ENCODE measurements at places on chromosomes 4 and X.

DNA sequence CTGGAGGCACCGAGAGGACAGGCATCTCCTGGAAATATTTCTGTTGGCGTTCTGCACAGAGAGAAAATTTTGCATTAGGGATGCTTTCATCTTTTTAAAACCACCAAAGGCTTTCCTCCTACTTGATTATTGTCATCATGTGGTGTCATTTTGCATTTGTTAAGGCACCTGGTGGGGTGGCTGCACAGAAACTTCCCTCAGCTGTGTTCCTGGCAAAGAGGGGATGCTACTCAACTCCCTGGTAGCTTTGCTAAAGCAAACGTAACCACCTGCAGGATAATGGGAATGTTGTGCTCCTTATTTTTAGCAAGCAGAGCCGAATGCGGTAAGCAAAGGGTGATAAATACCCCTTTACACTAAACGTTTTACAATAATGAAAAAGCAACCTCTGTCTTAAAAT lies 229.8 kb downstream of the STIM2 start:
- DNase-seq: no peak

DNA sequence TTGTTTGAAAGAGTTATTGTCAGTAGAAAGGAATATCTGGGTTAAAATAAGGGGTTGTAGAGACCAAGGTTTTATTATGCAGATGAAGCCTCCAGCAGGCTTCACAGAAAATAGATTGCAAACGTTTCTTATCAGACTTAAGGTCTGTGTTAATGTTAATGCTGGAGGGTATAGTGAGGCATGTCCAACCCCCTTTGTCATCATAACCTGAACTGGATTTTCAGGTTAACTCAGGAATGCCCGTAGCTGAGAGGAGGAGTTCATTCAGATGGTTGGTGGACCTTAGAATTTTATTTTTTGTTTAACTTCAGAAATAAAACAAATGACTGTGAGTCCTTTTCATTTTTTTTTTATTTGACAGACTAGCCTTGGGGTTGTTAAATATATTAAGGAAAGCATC lies 354.1 kb downstream of the GPM6A start:
- no peak for DNase-seq

- DNase-seq: no peak
These were observed 128.8 kb downstream of the SORBS2 start for GRCh38 chr4:185683222-185683621.

DNA sequence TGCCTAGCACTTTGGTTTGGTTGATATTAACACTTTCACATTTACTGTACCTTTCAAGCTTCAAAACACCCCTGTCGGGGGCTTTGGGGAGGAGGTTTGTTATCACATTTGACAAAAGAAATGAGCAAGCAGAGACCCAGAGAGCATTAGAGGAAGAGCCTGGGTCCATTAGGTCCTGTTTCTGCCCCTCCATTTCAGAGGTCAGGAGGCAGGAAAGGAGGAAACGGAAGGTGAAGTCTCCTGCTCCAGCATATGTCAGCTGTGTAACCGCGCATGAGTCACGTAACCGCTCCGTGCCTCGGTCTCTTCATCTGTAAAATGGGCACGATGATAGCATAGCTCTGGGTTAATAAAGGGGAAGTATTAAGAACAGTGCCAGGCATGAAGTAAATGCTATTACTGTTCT lies 201.9 kb upstream of the BCOR start:
- DNase-seq: no peak

- DNase-seq: no peak
These were observed 70.7 kb upstream of the HPGD start for GRCh38 chr4:174592985-174593335.

DNA sequence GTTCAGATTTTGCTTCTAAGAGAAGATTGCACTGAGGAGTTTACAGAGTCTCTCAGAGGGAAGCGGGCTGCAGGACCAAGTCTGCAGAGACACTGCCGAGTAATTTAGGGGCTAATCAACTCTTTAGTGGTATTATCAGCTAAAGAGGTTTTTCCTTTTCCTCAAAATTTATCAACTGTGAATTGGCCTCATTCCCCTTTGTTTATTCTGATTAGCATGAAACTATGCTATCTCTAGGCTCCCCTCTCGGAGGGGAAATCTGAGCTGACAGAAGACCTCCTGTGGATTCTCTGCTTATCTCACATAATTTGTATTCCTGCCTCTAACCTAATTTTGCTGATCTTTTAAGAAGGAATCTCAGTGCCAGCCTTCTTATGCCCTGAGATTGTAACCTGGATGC lies 201.0 kb downstream of the DCTD start:
- DNase-seq: no peak

GRCh38 chr4:183132081-183132480 lies 33.0 kb downstream of the WWC2 start:
- DNase-seq: no peak

- DNase-seq: no peak
These were observed 287.0 kb downstream of the ARHGAP24 start for GRCh38 chr4:85761803-85762528.

DNA sequence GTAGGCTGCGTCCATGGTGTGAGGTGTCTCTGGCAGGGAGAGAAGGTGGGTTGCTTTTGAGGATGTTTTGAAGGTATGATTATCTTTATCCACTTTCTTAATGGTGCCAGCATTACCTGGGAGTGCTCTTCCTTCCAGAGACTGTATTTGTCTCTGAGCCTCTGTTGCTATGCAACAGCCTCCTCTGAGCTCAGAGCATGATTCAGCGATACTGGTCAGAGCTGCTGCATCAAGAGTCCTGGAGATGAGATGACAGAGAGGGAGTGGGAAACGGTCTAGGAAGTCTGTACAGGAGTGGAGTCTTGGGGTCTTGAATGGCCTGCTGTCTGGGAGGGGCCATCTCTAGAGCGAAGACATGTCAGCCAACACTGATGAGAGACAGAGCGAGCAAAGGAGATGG lies 104.4 kb upstream of the RAB40AL start:
- DNase-seq: no peak

- DNase-seq: no peak
These were observed 92.2 kb downstream of the DCTD start for GRCh38 chr4:182825003-182825402.

DNA sequence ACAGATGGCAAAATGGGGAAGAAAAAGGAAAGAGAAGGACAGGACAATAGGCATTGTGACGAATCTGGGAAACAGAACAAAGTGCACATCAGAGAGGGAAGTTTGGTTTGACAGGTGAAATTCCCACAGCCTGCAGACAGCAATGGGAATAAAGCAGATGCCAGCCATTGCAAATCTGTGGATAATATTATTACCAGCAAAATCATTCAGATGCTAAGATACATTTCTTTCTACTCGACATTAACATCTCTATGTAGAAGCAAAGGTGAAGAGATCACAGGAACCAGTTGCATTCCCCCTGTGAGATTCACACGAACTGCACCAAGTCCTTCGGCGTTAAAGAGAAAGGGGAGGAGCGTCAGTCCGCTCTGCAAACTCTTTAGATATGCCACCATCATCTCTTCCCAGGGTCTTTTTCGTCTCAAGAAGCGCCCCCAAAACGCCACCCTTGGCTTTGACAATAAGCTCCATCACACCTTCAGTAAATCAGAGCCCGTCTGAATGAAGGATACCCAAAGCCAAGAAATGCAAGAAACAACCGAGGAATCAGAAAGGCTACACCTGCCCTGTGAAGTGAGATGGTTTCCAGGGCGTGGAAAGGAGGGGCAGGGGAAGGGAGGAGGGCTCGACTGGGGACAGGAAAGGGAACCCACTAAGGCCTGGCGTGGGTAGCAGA lies 1.9 kb downstream of the NEUROG2 start:
- no peak for DNase-seq

DNA sequence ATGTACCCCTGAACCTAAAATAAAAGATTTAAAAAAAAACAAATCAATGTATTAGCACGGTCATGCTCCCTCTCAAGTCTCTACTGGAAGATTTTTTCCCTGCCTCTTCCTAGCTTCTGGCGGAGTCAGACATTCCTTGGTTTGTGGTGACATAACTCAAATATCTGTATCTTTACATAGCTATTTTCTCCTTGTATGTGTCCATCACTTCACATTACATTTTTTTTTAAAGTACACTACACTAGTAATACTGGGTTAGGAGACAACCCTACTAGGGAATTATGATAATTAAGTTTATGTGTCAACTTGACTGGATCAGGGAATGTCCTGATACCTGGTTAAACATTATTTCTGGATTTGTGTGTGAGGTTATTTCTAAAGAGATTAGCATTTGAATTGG lies 1197.9 kb downstream of the TECRL start:
- no peak for DNase-seq

GRCh38 chr4:44670506-44671199 lies 7.6 kb upstream of the GUF1 start:
- no peak for DNase-seq

DNA sequence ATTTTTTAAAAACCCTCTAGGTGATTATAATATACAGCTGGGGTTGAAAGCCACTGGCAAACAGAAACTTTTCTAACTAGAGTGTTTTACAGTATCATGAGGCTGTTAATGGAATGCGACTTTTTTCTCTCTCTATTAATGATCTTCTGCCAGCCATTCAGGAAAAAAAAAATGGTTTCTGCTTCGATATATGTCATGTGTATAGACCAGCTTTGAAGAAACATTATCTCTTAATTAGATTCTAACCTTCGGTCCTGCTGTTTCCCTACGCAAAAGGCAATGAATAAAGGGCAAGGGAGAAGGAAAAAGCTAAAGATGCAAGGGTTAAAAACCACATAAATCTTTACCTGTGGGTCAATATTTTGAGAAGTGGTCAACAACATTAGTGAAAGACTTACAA lies 1662.1 kb upstream of the TENM3 start:
- DNase-seq: no peak

GRCh38 chrX:50002067-50002714 lies 79.8 kb downstream of the CLCN5 start:
- DNase-seq: no peak

DNA sequence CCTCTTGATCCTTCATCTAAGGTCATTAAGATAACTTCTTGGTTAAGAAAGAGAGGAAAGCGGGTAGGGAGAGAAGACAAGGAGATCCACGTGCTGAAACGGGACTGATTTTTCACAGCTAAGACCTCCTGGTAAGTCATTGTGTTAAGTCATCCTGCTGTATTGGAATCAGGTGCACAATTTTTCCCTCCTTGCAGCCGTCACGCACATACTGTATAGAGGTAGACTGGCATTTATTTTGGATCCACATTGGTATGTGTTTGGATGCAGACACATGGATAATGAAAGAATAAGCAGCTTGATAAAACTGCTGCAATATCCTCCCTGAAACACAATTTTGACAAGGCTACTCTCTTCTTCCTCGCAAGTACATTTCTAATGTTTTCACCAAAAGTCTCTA lies 60.1 kb upstream of the NAP1L5 start:
- no peak for DNase-seq

DNA sequence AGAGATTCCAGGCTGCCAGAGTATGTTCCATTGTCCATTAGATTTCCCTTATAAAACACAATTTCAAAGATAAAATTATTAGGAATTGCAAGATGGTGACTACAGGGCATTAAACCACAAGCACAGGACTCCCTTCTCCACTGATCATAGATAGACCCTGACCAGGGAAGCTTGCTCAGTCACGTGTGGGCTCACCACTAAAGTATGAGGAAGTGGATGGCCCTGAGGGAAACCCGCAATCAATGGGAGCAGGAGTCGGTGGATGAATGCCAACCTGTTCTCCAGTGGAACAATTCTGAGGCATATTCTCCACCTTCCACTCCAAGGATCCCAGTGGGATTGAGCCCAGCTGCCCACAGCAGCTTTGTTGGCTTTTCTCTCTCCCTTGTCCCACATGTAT lies 515.7 kb downstream of the BCOR start:
- DNase-seq: no peak

- no peak for DNase-seq
These were observed 53.0 kb downstream of the MSN start for GRCh38 chrX:65720381-65720964.

- DNase-seq: no peak
These were observed 6.7 kb upstream of the PPID start for GRCh38 chr4:158729716-158730559.

DNA sequence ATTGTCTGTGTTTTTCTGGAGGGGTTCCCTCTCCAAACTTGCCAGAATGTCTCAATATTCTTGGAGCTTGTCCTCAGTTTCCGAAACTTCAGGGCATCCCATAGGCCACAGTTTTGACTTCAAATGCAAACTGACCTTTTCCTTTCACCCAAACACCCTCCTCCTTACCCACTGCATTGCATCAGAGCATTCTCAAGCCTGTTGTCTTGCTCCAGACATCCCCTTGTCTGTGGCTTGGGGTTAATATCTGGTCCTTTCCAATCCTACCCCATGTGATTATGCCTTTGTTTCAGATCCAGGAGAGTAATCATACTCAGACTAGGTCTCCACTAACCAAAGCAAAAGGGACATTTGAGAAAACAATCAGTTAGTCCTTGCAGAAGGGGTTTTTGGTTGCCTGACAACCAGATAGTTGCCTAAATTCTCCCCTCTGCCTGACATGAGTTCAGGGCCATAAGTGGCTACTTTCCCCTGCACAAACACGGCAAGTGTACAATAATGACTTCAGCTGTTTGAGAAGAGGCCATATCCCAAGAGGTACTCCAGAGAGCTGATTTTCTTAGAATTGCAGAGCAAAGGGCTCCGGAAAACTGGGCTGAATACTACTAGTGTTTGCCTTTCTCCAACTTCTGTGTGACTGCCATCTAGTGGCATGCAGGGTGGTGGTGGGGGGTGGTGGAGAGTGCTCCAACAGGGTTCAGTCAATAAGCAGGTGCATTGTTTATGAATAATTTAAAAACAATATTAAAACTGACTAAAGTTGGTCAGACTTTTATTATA lies 130.2 kb downstream of the CHRDL1 start:
- DNase-seq: no peak

GRCh38 chr4:15717086-15717485 lies 14.2 kb downstream of the BST1 start:
- DNase-seq: no peak

DNA sequence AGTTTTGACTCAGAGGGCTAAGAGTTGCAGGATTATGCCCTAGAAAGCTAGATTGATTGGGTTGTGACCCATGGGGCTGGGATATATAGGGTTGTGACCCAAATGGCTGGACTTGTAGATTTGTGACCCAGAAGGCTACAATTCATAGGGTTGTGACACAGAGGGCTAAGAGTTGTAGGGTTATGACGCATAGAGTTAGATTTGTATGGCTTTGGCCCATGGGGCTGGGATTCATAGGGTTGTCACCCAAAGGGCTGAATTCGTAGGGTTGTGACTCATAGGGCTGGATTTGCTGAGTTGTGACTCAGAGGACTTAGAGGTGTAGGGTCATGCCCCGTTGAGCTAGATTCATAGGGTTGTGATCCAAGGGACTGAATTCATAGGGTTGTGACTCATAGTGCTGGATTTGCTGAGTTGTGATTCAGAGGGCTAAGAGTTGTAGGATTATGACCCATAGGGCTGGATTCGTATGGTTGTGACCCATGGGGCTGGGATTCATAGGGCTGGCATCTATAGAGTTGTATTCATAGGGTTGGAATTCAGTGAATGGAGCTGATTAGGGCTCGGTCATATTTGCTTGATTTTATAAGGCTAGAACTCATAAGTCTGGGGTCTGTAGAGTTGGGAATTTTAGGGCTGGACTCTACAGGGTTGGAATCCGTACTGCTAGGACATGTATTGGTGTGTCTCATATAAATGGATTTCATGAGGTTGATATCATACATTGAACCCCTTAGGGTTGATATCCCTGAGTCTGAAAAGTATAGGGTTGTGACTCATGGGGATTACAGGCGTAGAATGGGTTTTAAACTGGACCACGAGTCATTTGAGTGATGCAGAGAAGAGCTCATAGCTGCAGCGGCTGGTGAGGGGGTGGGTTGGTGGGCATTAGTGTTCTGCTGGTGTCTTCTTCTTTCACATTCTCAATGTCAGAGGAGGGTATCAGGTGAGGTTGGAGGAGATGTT lies 125.7 kb downstream of the CRLF2 start:
- no peak for DNase-seq

Measured in central memory CD8-positive, alpha-beta T cell (primary cell).